ENCODE measurements at places on chromosomes 2 and 18.

DNA sequence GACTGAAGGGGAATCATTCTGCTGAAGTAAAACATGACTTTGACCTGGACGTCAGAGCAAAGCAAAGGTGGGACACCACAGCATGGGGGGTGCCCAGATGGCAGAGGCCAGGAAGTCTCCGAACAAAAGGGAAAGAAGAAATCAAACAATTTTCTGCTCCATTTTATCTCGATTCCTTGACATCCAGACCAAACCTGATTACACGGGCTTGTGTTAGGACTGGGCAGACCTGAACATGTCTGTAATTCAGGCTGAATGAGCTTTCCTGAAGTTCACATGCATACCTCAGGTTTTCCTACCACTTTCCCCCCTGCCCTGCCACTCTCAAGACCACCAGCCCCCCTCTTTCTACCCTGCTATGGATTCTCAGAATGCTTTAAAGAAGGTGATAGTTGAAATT is 44.8 kb upstream of the MEIS1 start:
- no peak for DNase-seq

DNA sequence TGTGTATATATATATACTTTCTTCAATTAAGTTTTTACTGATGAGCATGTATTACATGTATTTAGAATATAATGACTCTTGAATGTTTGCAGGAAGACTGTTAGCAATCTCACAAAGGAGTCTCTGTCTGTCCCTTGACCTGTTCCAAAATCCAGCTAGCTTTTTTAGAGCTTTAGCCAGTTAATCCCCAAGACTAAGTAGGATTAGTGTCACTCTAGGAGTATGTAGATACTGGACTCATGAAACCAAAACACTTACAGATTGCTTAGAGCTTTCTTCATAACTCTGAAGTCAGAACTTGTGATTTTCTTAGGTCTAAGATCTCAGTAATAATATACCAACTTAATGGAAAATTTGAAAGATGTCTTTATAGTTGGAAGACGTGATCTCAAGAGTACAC is 2.2 kb downstream of the UBXN4 start:
- no peak for DNase-seq

DNA sequence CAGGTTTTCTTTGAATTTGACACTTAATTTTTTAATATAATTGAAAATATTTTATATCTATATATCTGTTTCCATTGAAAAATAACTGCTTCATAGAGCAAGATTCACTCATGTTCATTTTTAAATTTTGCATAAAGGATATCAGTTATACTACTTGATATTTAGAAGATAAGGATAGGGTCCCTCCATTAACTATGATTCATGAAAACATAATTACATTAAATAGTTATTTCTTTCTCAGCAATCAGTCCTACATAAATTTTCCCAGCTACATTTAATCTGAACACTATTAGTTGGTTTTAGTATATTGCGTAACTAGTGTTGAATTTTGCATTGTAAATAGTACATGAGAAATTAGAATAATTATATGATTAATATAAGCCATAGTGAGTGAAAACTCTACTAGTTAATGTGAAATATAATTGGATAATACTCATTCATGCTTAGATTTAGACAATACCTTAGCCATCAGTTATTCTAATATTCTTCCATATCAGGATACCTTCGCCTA is 42.7 kb downstream of the LRP1B start:
- DNase-seq, result no peak

DNA sequence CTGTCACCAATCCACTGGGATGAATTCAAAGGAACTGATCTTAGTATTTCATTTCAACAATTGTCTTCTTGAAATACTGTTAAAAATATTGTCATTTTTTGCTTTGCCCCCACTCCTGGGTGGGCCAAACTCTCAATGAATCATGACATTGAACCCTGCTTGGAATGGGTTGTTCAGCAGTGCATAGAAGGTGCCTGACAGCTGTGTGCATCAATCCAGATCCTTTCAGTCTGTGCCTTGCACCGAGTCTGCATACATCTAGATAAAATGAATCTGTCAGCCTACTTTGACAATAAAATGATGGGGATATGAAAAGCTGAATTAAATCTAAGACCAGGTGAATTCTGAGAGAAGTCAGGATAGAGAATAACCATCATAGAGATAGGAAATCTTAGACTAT is 706.6 kb downstream of the CBLN2 start:
- no peak for DNase-seq

DNA sequence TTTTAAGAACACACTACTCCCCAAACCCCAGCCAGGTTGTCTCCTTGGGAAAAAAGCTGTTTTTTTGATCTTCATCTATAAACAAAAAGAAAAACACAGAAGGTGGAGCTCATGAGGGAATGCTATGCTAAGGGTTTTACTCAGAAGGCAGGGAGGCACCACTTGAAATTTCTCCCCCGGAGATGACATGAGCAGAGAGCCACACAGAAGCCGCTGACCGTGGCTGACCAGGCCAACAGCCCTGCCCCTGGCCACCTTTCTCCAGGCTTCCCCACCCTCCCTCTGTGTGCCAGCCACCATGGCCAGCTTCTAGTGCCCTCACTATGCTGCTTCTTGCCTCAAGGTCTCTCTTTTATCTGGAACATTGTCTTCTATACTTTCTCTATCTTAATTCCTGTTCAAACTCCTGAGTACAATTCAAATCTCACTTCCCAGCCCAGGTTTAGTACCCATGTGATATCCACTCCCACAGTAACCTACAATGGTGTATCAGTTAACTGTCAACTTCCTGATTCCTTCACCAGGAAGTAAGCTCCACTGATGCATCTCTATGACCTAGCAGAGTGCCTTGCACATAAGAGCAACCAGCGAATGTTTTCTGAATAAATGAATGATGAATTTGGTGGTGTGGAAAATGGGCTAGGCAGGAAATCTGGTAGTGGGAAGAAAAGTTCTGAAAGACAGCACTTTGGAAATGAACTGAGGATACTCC is 15.3 kb downstream of the LAPTM4A start:
- DNase-seq, result no peak

GRCh38 chr2:174376967-174377366 is 18.6 kb upstream of the SCRN3 start:
- peak; percentile 9 for DNase-seq

- DNase-seq, result peak; percentile 91
These were observed 5.1 kb downstream of the SLC35F6 start for GRCh38 chr2:26769089-26769761.

GRCh38 chr2:56109994-56110393 is 73.8 kb upstream of the CCDC85A start:
- no peak for DNase-seq

GRCh38 chr2:67802824-67803223 is 260.0 kb downstream of the C1D start:
- no peak for DNase-seq

- DNase-seq, result no peak
These were observed 43.7 kb downstream of the MEX3C start for GRCh38 chr18:51153659-51154371.

GRCh38 chr18:10681581-10682367 is 155.9 kb downstream of the NAPG start:
- no peak for DNase-seq

All from MCF 10A (cell line).